ENCODE measurements at places on chromosomes 13 and 19. TPM values are rescaled to one million over a fixed set of nuclear protein-coding genes. Genes with fewer than 3 reads are reported as not detected.

- no peaks in the 10 kb centered on the region for H3K4me1 ChIP-seq
- no peaks in the 10 kb centered on the region for H3K27me3 ChIP-seq
- no peak overlapping the region for H3K4me3 ChIP-seq
- no peak for DNase-seq
Measured at GRCh38 chr13:59354665-59355369, 808.9 kb downstream of the DIAPH3 start.

Gene CLDND2
- total RNA-seq: 3.3 TPM

DNA sequence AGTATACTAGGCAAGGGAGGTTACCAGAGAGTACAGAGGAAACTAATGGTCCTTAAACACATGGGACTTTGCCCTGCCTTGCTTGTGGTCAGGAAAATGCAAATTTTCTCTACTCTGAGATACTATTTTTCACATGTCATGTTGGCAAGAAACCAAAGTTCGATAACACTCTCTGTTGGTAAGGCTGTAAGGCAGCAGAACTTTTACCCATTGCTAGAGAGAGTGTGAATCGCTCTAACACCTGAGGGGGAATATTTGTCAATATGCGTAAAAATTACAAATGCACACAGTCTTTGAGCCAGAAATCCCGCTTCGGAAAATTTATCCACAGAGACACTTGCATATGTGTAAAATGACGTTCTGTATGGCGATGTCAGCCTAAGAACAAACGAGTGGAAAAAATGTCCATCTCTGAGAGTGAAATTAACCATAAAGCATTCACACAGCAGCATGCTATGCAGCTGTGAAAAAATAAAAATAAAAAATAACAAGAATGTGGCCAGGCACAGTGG, 9.5 kb upstream of the RFX1 start:
- DNase-seq: peak; percentile 94
- H3K27ac ChIP-seq: peak overlapping the region; percentile 83
- peaks cover 27% of the 10 kb centered on the region for H3K4me1 ChIP-seq
- no peaks in the 10 kb centered on the region for H3K36me3 ChIP-seq
- no peak overlapping the region for H3K4me3 ChIP-seq

Gene RAB3A
- total RNA-seq: 3.5 TPM

GRCh38 chr19:18297308-18297707, 15.9 kb upstream of the JUND start:
- no peaks in the 10 kb centered on the region for H3K27me3 ChIP-seq
- peaks cover 4% of the 10 kb centered on the region for H3K4me1 ChIP-seq
- no peaks in the 10 kb centered on the region for H3K36me3 ChIP-seq
- H3K27ac ChIP-seq: no peak overlapping the region
- DNase-seq: no peak

- no peak for DNase-seq
- H3K4me3 ChIP-seq: no peak overlapping the region
- H3K36me3 ChIP-seq: no peaks in the 10 kb centered on the region
- H3K4me1 ChIP-seq: no peaks in the 10 kb centered on the region
- no peak overlapping the region for H3K27ac ChIP-seq
- H3K27me3 ChIP-seq: no peaks in the 10 kb centered on the region
Measured at GRCh38 chr13:31982124-31982523, 49.5 kb upstream of the FRY start.

All from GM12878 (cell line).